ENCODE measurements at places on chromosomes 1 and 21.

- no peak for DNase-seq
Observed at GRCh38 chr1:85445906-85446305, 19.1 kb downstream of the DDAH1 start.

GRCh38 chr1:9680828-9681227 lies 29.3 kb downstream of the PIK3CD start:
- DNase-seq: peak; percentile 36

DNA sequence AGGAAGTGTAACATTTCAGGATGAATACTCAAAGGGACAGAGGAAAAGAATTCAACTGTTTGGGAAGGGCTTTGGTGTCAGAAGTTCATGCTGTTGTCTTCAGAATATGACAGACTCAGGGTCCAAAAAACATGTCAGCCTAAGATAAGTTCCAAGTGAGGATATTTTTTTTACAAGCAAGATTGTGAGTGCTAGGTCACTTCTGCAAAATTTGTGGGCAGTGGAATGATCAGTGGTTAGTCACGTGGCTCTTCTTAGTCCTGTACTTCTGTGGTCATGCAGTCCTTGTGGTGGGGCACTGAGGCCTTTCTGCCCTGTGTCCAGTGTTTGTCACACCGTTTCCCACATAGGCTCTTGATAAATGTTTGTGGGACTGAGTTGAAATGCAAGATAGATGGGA lies 5.2 kb downstream of the RGL1 start:
- no peak for DNase-seq

- no peak for DNase-seq
Observed at GRCh38 chr1:150006881-150007421, 3.6 kb downstream of the OTUD7B start.

GRCh38 chr1:2212532-2213491 lies 15.3 kb upstream of the SKI start:
- no peak for DNase-seq

GRCh38 chr21:43189936-43190335 lies 21.1 kb downstream of the CRYAA start:
- no peak for DNase-seq

DNA sequence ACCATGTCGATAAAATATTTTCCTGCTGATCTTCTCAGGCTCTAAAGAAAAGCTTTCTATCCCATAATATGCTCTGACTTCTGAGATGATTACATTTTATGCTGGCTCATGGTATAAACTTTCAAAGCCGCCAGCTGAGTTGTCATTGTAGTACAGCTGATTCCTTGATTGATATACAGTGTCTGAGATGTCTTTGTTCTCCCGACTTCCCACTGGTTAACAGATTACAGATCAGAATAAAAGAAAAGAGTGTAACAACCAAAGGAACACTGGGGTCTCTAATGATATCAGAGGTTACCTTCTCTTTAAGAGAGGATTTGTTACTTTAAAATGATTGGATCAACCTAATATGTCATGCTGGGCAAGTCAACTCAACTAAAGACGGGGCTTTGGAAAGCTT lies 485.4 kb upstream of the LRRC7 start:
- no peak for DNase-seq

GRCh38 chr1:227059076-227059475 lies 119.0 kb downstream of the COQ8A start:
- no peak for DNase-seq

DNA sequence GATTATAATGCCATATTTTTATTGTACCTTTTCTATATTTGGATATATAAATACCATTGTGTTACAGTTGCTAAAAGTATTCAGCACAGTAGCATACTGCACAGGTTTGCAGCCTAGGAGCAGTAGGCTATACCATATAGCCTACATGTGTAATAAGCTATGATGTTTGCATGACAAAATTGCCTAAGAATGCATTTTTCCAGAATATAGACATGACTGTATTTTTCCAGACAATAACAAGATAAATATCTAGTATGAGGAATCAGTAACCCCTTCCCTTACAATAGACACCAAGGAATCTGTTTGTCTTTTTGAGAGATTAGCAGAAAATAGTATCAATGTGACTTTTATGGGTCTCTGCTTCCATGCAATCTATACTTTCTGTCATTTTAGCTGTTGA lies 228.6 kb downstream of the GRIK1 start:
- DNase-seq: no peak

DNA sequence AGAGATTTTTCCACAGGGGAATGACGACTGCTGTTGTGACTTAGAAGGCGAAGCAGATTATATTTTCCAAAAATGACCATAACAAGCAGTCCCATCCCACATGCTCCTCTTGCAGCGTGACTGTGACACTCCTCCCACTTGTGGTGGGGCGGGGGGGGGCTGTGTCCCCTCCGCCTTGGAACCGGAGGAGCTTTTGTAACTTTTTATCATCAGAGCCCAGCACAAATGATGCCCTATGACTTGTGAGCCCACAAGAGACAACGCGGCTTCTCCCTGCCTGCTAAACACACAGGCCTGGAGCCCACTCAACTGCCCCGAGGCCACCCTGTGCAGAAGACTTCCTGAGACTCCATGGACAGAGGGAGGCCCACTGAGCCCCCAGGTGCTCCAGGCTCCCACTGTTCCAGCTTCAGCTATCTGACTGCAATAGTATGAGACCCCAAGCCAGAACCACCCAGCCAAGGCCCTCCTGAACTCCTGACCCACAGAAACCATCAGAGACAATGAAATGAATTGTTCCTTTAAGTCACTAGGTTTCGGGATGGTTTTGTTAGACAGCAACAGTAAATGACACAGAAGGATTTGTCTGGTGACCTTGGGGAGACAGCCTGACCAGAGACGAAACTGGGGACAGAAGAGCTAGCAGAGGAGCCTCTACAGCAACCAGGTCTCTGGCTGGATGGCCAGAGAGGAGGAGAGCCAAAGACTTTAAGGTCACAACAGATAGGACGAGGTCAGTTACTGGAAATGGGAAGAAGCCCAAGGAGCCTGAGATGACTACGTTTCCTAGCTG lies 58.8 kb downstream of the CAPZB start:
- no peak for DNase-seq

GRCh38 chr1:39063775-39064174 lies 37.6 kb downstream of the NDUFS5 start:
- no peak for DNase-seq

- DNase-seq: no peak
Observed at GRCh38 chr1:28032281-28032680, 56.1 kb downstream of the EYA3 start.
